ENCODE measurements at places on chromosomes 16 and 17. TPM values are rescaled to one million over a fixed set of nuclear protein-coding genes. Genes with fewer than 3 reads are reported as not detected.
A peak's percentile ranks its signal among the peaks of the same experiment; 100 is the strongest.

- H3K36me3 ChIP-seq, result no peaks in the 10 kb centered on the region
- peak overlapping the region; percentile 35 for H3K4me3 ChIP-seq
- H3K27ac ChIP-seq, result peak overlapping the region; percentile 92
- DNase-seq, result peak; percentile 81
- H3K27me3 ChIP-seq, result no peaks in the 10 kb centered on the region
Observed at GRCh38 chr17:59848778-59849177, 44.0 kb downstream of the TUBD1 start.

Gene TM4SF5
- total RNA-seq, result 42.6 TPM

Gene SLC6A4
- not detected for total RNA-seq

DNA sequence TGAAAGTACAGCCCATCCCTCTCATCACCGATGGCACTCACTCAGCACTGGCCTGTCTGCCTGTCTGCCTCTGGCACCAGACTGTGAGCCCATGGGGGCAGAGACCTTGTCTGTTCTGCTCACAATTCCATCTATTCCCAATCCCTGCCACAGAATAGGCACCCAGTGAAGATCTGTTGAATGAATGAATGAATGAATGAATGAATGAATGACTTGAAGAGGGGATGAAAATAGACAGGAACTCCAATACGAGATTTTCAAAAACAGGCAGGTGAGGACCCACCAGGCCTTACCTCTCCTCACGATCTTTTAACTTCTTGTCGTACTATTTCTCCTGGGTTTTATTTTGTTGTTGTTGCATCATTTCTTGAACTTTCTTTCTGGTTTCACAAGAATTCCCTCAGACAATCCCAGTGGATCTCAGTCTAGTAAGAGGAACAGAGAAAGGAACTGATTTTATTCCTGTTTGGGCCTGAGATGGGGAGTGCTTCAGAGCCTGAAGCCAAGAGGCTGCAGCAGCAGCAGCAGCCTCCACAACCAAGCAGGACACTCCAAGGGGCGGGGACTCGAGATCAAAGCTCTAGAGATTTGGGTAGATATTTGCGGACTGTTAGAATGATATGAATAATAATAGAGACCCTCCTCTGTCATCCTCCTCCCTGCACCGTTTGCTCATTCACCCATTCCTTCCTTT, 17.7 kb downstream of the KRT9 start:
- no peak for DNase-seq
- H3K36me3 ChIP-seq, result no peaks in the 10 kb centered on the region
- peaks cover under 1% of the 10 kb centered on the region for H3K27me3 ChIP-seq
- peaks cover 19% of the 10 kb centered on the region for H3K4me1 ChIP-seq
- H3K4me3 ChIP-seq, result no peak overlapping the region
- peak overlapping the region; percentile 60 for H3K27ac ChIP-seq

GRCh38 chr17:35542990-35543389, 5.5 kb upstream of the SLFN12L start:
- H3K4me3 ChIP-seq, result no peak overlapping the region
- peaks cover 4% of the 10 kb centered on the region for H3K27me3 ChIP-seq
- H3K27ac ChIP-seq, result no peak overlapping the region
- peaks cover 28% of the 10 kb centered on the region for H3K4me1 ChIP-seq

- DNase-seq, result no peak
- H3K36me3 ChIP-seq, result no peaks in the 10 kb centered on the region
- no peaks in the 10 kb centered on the region for H3K4me1 ChIP-seq
- no peak overlapping the region for H3K4me3 ChIP-seq
Observed at GRCh38 chr17:62668091-62668804, 40.8 kb downstream of the MRC2 start.

- DNase-seq, result no peak
- H3K36me3 ChIP-seq, result peaks cover 11% of the 10 kb centered on the region
- H3K4me3 ChIP-seq, result no peak overlapping the region
- no peak overlapping the region for H3K27ac ChIP-seq
Observed at GRCh38 chr16:74899816-74900215, 85.1 kb downstream of the WDR59 start.

Gene TNFRSF13B
- not detected for total RNA-seq

DNA sequence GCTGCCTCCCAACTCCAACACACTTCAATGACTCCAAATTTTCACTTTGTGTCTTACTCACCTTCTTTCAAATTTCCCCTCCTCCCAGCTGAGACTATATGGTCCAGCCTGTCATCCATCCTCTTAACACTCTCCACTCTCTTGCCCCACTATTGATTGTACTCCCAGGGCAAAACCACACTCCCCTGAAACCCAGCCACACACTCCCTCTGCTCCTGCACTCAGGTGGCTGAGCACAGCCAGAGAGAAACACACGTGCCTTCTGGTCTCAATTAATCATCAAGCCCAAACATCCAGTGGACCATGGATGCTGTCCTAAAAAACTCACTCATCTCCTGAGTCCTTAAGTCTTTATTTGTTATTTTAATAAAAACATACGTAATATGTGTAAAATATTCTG, 1026.4 kb downstream of the KCNJ18 start:
- H3K27ac ChIP-seq, result no peak overlapping the region
- no peaks in the 10 kb centered on the region for H3K27me3 ChIP-seq
- H3K4me3 ChIP-seq, result no peak overlapping the region

GRCh38 chr16:24098896-24099295, 157.2 kb upstream of the CACNG3 start:
- H3K36me3 ChIP-seq, result no peaks in the 10 kb centered on the region
- H3K4me1 ChIP-seq, result no peaks in the 10 kb centered on the region
- H3K4me3 ChIP-seq, result no peak overlapping the region
- no peak overlapping the region for H3K27ac ChIP-seq
- no peak for DNase-seq

DNA sequence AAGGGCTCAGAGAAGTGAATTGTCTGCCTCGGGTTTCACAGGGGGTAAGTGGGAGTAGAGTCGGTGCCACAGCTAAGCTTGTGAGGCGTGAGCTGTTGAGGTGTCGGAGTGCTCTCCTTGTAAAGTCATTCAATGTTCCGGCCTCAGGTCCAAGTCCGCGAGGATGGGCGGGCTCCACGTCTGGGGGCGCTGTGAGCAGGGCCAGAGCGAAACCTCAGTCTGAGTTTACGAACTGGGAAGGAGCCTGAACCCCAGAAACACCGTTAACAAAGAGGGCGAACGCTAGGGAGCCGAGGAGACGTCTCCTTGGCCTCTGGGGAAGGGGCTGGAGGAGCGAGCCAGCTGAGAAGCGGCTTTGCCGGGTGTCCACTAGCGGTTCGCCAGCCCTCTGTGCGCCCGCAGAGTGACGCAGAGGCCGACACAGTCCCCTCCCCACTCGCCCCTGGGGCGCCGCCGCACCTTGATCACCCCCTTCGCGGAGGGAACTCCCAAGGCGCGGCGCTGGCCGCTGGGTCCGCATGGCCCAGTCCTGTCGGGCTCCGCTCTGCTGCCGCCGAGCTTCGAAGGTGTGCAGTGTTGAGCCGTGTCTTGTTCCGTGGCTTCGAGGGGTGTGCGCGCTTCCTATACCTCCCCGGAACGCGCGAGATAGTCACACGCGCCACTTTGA, 4.9 kb downstream of the IRX3 start:
- H3K36me3 ChIP-seq, result no peaks in the 10 kb centered on the region
- no peak overlapping the region for H3K27ac ChIP-seq
- peaks cover 71% of the 10 kb centered on the region for H3K27me3 ChIP-seq
- H3K4me3 ChIP-seq, result peak overlapping the region; percentile 13
- peaks cover 38% of the 10 kb centered on the region for H3K4me1 ChIP-seq

Gene CANT1
- total RNA-seq, result 231 TPM

All from transverse colon (tissue), 4 donors.